Cardiac septum (tissue), 1 donor: ENCODE measurements at places on chromosomes 5 and 9. TPM values are rescaled to one million over a fixed set of nuclear protein-coding genes. Genes with fewer than 3 reads are reported as not detected.

The ST8SIA4 gene
- total RNA-seq = 4.6 TPM

The ACOT12 gene
- total RNA-seq = not detected

The LRRC70 gene
- 2.2 TPM for total RNA-seq

The CATSPER3 gene
- total RNA-seq = 0.54 TPM

The LCN12 gene
- total RNA-seq = 20.7 TPM

The BTNL9 gene
- total RNA-seq = 25.2 TPM

The LSM11 gene
- 1.5 TPM for total RNA-seq

The FLT4 gene
- total RNA-seq = 5.8 TPM

The SLC36A2 gene
- not detected for total RNA-seq

The TRIM14 gene
- total RNA-seq = 1.8 TPM

The FGF18 gene
- total RNA-seq = 22.4 TPM

The PPP3R2 gene
- total RNA-seq = not detected

The HMHB1 gene
- total RNA-seq = not detected

- DNase-seq = no peak
Measured at GRCh38 chr9:91395106-91395552, 28.5 kb downstream of the NFIL3 start.

DNA sequence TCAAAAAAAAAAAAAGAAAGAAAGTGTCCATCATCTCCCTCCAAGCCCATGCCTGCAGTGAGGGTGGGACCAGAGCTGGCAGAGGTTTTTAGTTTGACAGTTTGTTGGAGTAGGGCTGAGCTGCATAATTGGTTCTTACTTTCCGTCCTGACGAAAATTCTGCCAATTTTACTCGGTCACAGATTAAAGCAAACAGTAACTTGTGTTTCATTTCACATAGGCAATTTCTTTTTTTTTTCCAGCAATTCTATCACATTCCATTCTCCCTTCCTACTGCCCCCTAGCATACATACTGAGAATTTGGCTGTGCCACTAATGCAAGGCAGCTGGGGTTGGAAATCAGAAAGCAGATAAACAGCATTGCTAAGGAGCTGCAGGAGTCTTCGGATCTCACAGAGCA is 132.4 kb downstream of the FRMD3 start:
- DNase-seq = no peak

GRCh38 chr5:147474140-147474539 is 35.7 kb downstream of the DPYSL3 start:
- DNase-seq = no peak

DNA sequence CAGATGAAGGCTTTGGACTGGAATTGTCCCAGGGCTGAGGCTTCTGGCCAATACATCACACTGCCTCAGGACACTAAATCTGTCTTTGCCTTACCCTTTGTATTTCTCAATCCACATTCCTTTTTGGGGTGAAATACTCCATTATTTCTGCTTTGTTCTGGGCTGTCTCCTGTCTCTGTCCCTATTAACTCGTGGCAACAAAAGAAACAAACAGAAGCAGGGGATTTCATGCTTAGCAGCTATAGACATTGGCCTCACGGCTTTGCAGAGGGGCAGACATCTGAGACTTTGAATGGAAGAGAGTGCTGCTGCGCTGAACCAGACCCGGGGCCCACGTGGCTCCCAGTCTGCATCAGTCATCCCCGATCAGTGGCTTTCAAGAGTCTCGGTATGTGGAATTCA is 129.7 kb downstream of the ARL15 start:
- no peak for DNase-seq

DNA sequence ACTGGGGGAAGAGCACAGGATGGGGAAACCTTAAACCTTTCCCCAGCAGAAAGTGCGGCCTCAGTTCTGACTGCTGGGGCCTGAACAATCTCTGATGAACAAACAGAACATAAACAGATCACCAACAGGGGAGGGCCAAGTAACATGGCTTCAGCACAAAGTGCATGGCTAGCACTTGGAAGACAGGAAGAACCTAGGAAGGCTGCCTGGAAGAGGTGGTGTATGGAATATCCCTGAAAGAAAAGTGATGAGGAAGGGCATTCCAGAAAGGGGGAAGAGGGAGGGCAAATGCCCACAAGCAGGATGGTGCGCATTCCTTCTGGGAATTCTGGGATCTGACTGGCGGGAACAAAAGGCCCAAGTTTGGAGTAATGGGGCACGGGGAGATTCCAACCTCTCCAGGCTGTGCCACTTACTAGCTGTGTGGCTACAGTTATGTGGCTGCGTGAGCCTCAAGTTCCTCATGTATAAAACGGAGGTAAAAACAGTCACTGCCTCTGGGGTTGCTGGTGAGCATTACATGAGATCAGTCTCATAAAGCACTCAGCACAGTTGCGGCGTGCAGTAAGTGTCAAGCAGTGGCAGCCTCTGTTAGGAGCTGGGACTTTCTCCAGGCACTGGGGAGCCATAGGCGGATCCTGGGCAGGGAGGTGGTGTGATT is 1.6 kb downstream of the PDGFRB start:
- DNase-seq = no peak

- DNase-seq = no peak
Measured at GRCh38 chr5:147673266-147673665, 109.3 kb downstream of the JAKMIP2 start.

GRCh38 chr5:150671509-150672236 is 10.6 kb downstream of the MYOZ3 start:
- DNase-seq = peak; percentile 75

DNA sequence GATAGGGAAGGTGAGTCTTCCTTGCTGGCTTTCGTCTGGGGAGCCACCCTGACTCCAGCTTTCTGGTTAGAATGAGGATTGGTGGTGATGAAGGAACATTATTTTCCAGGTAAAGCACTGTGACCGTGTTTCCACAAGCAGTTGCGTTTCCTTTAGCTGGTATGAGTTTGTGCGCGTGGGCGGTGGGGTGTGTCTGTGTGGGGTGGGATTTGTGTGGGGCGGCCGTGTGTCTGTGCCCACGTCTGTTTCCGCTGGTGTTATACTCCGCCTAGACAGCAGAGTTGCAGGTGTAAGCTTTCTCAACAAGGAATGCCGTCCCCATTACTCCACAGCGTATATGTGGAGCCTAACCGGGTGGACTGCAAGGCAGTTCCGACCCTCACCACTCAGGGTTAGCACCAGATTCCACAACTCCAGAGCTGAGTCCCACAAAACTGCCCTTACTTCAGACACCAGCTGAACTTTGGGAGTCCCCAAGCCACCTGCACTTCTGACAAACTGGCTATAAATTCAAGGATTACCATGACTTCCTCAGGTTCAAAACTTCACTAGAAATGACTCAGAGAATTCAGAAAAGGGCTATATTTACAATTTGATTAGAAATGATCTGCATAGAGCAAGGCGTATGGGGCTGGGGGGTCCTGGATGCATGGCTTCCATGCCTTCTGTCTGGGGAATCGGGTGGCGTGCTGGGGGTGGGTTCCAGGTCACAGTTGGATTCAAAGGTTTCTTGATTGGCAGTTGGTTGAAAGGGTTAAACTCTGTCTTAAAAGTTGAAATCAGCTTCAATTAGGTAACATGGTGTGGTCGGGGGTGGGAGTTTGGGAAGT is 29.8 kb downstream of the PROP1 start:
- DNase-seq = no peak

DNA sequence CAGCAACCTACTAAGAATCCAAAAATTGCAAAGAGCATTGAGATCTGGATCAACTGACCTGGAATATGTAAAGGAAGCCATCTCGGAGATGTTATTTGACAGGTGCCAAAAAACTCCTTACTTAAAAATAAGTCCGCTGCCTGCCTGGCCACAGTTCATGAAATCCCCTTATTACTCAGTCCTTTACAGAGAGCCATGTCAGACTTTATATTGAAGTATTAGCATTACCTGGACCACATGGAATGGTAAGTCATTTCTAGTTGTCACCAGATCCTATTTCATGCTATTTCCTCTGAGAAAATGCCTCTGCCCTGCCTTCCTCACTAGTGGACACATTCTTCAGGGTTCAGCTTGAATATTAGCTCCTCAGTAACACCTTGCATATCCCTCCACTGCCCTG is 115.7 kb downstream of the DEPDC1B start:
- DNase-seq = no peak

DNA sequence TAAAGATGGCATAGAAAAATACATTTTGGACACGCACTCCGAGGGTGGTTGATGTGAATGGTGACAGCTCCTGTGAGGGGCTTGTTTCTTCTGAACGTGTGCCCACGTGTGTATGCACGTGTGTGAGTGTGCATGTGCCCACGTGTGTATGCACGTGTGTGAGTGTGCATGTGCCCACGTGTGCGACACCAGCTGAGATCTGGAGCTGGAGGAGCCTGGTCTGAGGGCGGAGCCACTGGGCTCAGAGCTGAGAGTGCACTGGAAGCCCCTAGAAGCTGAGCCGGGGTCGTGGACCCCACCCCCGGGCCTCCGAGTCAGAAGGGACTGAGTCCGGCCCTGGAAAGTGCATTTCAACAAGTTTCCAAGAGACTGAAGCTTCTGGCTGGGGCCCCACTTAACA is 282.5 kb upstream of the IRX4 start:
- peak; percentile 27 for DNase-seq

- DNase-seq = no peak
Measured at GRCh38 chr5:28807195-28807729, 1768.9 kb upstream of the CDH9 start.

DNA sequence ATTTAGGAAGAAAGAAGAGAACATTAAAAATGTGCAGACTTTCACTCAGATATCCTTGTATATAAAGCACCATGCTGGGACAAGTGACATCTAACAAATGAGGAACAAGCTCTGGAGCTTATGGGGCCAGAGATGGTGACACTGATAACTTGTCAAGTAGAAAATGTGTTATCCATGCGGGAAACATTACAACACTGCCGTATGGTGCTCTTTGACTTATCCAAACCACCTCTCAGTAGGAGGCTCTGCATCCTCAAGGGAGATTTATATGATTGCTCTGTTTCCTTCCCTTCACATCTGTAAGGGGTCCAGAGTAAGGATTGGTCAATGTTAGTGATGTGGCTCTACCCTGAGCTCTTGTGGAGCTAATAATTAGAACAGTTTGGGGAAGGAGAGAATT is 23.5 kb downstream of the KCTD16 start:
- DNase-seq = no peak

- DNase-seq = no peak
Measured at GRCh38 chr9:88641456-88642240, 106.7 kb downstream of the NXNL2 start.

- DNase-seq = peak; percentile 71
Measured at GRCh38 chr5:170080786-170081445, 24.8 kb upstream of the FOXI1 start.

DNA sequence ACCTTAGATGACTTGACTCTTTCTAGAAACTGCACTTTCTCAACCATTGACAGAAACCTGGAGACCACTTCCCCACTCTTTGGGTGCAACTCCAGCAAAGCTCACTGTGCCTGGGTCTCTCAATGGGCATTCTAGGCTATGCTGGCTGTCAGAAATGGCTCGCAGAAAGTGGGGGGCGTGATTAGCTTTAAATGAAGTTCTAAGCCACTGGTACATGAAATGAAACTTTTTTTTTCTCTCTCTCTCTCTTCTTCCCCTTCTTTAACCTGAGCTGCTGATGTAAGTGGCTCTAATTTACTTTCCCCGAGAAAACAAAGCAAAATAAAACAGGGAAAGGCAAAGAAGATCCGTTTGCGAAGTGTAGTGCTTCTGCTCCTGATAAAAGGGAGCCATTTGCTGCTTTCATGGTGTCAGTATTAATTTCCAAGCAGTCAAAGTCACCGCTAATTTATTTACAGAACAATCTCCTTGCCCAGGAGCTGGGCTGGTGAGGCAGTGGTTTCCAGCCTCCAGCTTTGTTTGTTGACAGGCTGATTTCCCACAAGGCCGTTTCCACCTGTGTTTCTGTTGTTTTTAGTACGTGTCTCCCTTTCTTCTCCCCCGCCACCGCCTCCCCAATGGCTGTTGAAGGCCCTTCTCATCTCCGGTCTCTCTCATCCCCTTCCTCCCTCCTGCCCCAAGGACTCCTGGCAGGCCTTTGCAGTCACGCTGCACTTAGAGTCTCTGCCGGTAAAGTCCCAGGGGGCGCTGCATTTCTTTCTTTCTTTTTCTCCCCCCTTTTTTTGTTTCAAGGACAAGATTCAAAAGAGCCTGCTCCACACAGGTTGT is 422.9 kb downstream of the EBF1 start:
- DNase-seq = no peak

DNA sequence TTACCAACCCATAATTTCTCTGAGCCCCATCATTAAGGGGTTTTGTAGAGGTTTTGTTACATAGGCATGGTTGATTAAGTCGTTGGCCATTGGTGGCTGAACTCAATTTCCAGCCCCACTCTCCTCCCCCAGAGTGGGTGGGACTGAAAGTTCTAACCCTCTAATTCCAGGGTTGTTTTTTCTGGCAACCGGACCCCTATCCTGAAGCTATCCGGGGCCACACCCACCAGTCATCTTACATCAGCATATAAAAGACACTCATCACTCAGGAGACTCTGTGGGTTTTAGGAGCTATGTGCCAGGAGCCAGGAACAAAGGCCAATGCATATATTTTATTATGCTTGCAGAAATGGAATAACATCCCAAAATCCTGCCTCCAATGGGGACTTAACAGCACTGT is 186.0 kb downstream of the NXNL2 start:
- DNase-seq = no peak

GRCh38 chr5:81787474-81788242 is 36.8 kb upstream of the SSBP2 start:
- DNase-seq = no peak

- DNase-seq = no peak
Measured at GRCh38 chr5:149298842-149299404, 27.3 kb downstream of the AFAP1L1 start.

- DNase-seq = no peak
Measured at GRCh38 chr9:91690540-91691249, 259.3 kb downstream of the ROR2 start.

- DNase-seq = no peak
Measured at GRCh38 chr9:5790923-5791322, 42.0 kb downstream of the ERMP1 start.

- no peak for DNase-seq
Measured at GRCh38 chr5:80246995-80247729, 8.7 kb downstream of the SERINC5 start.
